ENCODE measurements at places on chromosomes 1 and 21.
A peak's percentile ranks its signal among the peaks of the same experiment; 100 is the strongest.

DNA sequence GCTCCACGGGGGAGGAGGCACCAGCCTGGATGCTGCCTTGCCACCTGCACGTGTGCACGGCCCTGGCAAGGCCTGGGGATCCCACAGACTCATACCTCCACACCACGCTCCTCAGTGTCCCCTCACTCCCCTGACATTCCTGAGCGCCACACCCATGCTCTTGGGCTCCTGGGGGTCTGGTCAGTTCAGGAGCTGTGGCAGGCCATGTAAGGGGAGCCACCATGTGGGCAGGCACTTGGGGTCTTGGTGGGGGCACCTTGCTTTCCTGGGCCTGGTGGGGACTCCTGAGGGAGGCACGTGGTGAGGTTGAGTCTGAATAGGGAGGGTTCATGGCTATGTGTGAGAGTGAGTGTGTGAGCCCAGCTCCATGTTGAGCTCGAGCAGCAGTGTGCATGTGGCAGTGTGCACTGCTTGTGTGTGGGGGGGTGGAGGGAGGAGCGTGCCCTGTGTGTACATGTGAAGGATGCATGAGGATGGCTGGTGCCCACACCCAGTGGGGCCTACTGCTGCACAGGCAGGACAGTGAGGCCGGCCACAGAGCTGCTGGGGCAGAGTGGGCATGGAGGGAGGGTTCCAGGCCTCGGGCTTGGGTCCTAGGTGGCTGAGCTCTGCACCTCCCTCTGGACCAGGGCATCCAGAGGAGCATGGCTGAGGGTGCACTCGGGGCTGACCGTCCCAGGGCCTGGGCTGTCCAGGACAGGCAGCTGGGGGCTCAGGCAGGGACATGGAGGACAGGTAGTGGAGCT is 1.6 kb downstream of the GJC2 start:
- no peak for DNase-seq

DNA sequence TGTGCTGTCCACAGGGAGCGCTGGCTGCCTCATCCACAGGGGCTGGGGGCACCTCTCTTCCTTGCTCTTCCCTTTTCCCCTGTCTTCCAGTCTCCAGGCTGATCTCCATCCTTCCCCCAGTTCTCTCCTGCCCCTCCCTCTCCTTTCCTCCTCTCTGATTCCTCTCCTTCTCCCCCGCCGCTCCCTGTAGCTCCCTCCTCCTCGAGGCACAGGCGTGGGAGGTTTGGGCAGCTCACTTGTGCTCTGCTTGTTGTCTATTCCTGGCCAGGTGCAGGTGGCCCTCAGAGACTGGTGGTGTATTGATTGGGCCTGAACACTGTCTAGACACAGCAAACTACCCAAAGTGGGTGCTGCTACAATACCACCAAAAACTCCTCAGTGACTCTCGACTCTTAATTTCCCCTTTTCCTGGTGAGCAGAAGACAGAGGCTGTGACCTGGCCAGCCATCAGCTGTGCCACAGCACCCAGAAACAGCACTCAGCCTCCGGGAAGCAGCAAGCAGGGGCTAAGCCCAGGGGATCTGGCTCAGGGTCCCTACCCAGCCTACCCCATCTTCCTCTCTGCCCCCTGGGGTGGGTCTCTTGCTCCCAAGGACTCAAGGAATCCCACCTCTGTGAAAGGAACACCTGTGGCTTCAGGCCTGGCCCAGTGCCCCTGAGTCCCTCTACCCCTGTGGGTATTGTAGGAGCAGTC is 93.3 kb downstream of the DDX20 start:
- no peak for DNase-seq

- DNase-seq: no peak
These were observed 30.6 kb downstream of the FYB2 start for GRCh38 chr1:56788588-56788987.

GRCh38 chr1:1917304-1917976 is 1.6 kb downstream of the TMEM52 start:
- DNase-seq: no peak

DNA sequence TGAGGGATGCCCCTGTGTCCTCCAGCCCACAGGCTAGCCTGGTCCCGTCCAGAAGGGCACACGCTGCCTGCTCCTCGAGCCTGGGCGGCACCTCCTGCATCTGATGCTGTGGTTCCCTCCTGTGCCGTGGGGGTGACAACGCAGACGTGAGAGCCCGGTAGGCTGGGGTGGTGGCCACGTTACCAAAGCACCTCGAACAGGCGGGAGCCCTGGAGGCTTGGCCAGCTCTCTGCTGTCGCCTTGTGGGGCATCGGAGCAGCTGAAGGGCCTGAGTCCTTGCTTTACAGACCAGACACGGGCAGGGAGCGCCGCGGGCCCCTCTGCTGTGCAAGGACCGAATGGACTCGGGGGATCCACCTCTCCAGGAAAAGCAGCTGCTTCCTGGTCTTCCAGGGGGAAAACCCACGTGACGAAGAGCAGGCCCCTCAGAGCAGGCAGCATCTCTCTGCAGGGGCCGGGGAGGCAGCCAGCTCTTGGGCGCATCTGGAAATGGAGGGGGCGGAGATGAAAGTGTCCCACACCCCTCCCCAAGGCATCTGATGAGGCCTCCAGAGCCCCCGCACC is 133.3 kb downstream of the NPHP4 start:
- no peak for DNase-seq

DNA sequence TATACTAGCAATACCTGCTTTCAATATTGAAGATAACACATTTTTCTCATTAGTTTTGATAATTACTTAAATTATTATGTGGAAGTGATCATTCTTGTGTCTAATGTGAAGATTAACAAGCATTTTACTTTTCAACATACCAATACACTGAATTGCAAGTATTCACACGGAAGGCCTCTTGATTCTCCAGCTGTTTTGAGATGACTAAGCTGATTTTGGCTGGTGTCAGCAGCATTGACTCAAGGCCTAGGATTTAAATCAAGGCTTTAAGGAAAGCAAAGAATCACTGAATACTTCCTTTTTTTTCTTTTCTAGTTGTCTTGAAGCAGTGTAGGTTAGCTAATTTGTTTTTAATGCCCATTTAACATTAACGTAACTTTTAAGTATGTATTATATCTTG is 373.7 kb downstream of the SRGAP2C start:
- no peak for DNase-seq

DNA sequence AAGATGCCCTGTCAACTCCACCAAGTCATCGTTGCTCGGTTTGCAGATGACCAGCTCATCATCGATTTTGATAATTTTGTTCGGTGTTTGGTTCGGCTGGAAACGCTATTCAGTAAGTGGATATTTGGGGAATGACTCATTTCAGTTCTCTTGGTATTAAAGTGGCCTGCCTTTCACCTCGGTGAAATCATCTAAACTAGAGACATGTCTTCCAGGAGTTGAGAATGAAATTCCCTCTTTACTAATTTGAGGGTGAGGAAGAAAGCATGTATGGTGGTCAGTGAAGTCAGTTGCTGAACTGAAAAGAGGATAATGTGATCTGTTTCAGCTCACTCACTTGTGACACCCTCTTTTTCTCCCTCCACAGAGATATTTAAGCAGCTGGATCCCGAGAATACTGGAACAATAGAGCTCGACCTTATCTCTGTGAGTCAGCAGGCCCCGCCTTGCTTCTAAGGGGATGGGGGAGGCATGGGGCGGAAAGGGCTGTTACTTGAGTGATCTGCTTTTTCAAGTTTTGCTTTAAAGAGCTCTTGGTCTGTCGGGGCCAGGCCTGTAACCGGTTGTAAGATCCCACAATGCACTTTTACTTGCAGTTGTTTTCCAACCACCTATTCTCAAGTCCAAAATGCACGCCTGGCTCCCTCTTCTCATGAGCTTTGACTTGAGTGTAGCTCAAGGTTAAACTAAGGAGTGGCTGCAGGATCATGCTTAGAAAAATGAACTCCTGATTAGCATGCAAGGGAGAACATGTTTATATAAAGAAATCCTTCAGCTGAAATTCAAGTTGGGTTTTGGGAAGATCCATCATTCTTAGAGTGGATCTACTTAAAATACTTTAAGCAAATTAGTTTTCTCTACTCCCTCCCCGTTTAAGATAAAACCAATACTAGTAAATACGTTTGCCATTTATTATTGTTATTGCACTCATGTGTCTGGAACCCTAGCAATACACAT is 59.8 kb downstream of the CAPN2 start:
- peak; percentile 55 for DNase-seq

DNA sequence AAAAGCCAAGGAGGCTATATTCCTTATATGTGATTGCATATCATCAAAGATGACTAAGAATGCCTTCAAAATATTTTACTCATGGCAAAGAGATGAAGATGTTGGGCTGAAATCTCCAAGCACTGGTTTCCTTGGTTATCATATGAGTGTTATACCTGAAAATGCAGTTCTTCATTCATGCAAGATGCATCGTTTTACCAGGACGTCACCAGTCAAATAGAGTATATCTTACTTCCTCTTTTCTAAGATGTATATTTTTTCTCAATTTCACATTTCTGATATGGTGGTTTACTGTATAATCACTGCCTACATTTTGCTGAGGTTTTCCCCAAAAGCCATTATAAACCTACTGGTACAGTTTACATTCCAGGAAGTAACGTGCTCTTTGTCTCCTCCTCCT is 1085.7 kb downstream of the NCAM2 start:
- no peak for DNase-seq

GRCh38 chr1:190274721-190275120 is 202.9 kb downstream of the BRINP3 start:
- no peak for DNase-seq

DNA sequence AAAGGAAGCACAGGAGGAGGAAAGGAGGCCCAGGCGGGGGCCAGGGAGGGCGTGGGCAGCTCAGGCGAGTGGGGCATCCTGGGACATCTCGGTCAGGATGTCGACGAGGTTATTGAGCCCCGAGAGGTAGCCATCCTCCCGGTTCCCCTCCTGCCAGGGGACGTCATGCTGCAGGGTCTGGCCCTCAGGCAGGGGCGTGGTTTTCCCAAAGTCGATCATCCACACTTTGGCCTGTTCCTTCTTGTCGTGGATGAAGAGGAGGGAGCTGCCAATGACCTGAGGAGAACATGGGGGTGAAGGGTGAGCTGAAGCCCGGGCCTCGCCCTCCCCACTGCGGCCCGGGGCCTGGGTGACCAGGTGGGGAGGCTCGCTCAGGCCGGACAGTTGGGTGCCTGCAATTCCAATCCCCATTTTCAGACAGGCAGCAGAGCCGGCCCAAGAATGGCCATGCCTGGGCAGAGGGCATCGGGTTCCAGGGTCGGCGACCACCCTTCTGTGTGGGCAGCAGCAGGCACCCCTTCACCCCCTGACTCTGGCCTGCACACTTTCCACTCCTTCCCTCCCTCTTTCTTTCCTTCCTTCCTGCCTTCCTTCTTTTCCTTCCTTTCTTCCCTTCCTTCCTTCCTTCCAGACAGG is 86.2 kb downstream of the STUM start:
- DNase-seq: no peak

GRCh38 chr1:17551755-17552234 is 12.3 kb downstream of the ARHGEF10L start:
- no peak for DNase-seq

DNA sequence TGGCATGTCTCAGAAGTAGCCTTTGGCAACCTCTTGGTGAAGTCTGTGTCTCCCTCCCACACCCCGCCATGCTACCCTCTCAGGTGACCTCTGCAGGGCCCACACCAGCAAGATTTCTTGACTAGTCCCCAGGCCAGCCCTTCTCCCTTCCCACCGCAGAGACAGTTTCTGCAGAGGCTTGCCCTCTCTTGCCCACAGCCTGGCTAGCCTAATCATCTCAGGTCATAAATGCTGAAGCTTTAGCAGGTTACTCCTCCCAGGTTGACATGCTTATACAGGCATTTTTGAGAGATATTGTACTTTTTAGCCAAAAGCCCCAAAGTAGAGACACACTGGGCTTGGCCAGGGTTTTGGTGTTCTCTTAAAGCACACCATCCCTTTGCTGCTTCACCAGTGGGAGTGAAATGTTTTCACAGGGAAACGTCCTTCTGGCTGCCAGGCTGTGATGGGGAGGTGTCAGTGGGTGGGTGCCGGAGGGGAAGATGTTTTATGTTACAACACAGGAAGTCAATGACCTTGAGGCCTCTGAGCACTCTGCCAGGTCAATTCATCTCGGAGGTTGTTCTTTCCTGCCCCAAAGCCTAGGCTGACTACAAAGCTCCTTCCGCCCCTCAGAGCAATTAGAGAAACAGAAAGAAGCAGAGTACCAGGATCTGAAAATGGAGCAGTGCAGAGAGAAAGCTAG is 58.5 kb downstream of the STYXL2 start:
- DNase-seq: no peak

GRCh38 chr1:24490101-24490781 is 12.4 kb upstream of the RCAN3 start:
- no peak for DNase-seq

- peak; percentile 67 for DNase-seq
These were observed at the start of gene B3GALT2 for GRCh38 chr1:193185901-193186731. Gene B3GALT2 (minus strand): TSS chr1:193186613. CDS start chr1:193181562, 5,051 bp downstream.

- DNase-seq: no peak
These were observed 102.6 kb downstream of the CYYR1 start for GRCh38 chr21:26470351-26471098.

DNA sequence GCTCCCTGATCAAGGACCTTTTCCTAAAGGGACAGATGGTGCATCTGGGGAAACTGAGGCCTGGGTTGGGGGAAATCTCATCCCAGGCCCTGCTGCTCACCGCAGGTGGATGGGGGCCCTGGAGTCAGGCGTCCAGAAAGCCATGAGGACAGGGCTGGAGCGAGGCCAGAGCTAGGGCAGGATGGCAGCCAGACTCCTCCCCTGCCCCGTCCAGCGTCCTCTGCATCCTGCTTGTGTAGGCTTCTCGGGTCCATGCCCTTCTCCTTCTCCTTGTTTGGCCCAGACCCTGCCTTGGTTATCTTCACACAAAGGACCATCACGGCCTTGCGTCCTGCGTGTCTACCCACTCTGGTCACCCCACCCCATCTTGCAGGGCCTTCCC is 43.0 kb downstream of the TRIM11 start:
- peak; percentile 13 for DNase-seq

DNA sequence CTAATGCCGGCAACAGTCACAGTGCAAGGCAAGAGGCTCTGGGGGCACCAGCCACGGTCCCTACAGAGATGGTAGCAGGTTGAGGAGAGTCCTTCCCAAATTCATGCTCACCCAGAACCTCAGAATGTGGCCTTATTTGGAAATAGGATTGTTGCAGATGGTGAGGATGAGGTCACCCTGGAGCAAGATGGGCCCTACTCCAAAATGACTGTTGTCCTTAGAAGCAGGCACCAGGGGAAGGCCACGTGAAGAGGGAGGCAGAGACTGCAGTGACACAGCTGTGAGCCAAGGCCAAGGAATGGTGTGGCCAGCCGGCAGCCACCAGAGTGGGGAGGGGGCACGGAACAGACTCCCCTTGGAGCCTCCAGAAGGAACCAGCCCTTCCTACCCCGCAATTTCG is 70.8 kb upstream of the CLDN14 start:
- DNase-seq: no peak

Data from right forelimb (tissue), 1 donor.